Urinary bladder (tissue), 4 donors: ENCODE measurements at places on chromosomes 1 and 21. TPM values are rescaled to one million over a fixed set of nuclear protein-coding genes. Genes with fewer than 3 reads are reported as not detected.

GRCh38 chr21:42191696-42192595 is 27.0 kb upstream of the ABCG1 start:
- no peak for DNase-seq

DNA sequence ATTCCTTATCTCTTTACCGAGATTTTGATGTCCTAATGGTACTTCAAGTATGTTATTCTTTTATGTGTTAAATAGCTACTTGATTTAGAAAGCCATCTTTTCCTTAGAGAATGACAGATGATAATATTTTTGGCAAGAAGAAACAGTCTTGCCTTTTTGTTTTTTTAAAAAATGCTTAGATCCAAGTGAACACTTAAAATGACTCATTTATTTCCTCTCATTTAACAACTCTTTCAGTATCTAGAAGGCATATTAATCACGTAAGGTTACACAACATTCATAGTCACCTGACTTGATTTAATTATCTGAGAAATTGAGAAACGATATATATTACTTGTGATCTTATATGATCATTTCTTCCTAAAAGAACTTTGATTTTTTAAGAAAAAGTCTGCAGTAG is 52.4 kb downstream of the SUCO start:
- no peak for DNase-seq

GRCh38 chr1:157829210-157829609 is 9.3 kb upstream of the FCRL1 start:
- DNase-seq: no peak

GRCh38 chr1:184860535-184860934 is 105.9 kb upstream of the EDEM3 start:
- DNase-seq: no peak

LINGO4 gene
- 0.19 TPM for polyA plus RNA-seq

LPAR3 gene
- 1.6 TPM for polyA plus RNA-seq

RSPH1 gene
- 0.84 TPM for polyA plus RNA-seq

- DNase-seq: no peak
Measured at GRCh38 chr1:174414203-174414602, 33.6 kb upstream of the GPR52 start.

GRCh38 chr1:244005455-244005854 is 45.6 kb upstream of the ZBTB18 start:
- DNase-seq: no peak

LORICRIN gene
- not detected for polyA plus RNA-seq

- no peak for DNase-seq
Measured at GRCh38 chr1:209672705-209673630, 2.2 kb upstream of the G0S2 start.

GJC2 gene
- polyA plus RNA-seq: 5.4 TPM

- no peak for DNase-seq
Measured at GRCh38 chr1:204443871-204444581, 32.4 kb upstream of the PPP1R15B start.

HES3 gene
- polyA plus RNA-seq: not detected

SARS1 gene
- polyA plus RNA-seq: 136 TPM

DNA sequence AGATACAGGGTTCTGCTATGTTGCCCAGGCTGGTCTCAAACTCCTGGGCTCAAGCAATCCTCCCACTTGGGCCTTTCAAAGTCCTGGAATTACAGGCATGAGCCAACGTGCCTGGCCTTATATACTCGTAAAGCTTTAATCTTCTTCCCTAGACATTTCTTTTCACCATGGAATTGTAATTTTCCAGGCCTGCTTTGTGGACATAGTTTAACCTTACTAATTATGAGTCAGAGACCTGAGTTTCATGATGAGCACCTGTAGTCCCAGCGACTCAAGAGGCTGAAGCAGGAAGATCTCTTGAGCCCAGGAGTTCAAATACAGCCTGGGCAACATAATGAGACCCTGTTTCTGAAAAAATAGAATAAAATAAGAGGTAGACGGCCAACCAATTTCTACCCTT is 12.3 kb downstream of the PATJ start:
- DNase-seq: no peak

- DNase-seq: no peak
Measured at GRCh38 chr1:217343907-217344306, 287.0 kb downstream of the GPATCH2 start.

GRCh38 chr1:59279645-59280044 is 17.2 kb upstream of the FGGY start:
- DNase-seq: no peak

DNA sequence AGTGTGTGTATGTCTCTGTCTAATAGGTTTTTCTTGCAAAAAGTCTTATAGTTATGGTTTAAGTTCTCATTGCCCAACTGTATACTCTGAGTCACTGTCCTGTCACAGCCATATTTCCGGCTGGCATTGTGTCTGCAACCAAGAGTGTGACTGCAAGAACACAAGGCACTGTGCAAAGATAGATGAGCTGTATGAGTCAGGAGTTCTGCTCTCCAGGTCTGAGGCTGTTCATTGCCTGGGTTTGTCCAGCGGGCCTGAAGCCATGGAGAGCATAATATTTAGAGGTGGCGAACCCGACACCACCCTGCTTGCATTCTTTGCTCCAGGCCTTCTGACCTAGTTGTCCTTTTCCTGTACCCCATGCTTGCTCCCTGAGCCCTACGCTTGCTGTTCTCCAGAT is 50.9 kb upstream of the CNIH3 start:
- DNase-seq: no peak
